ENCODE measurements at places on chromosomes 1 and 21.

DNA sequence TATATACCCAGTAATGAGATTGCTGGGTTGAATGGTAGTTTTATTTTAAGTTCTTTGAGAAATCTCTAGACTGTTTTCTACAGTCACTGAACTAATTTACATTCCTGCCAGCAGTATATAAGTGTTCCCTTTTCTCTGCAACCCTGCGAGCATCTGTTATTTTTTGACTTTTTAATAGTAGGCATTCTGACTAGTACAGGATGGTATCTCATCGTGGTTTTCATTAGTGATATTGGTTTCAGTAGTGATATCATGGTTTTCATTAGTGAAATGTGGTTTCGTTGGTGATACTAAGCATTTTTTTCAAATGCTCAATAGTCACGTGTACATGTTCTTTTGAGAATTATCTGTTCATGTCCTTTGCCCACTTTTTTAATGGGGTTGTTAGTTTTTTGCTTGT, 316.8 kb downstream of the PTBP2 start:
- DNase-seq, result no peak

GRCh38 chr1:165456861-165457260, 11.9 kb upstream of the RXRG start:
- DNase-seq, result no peak

DNA sequence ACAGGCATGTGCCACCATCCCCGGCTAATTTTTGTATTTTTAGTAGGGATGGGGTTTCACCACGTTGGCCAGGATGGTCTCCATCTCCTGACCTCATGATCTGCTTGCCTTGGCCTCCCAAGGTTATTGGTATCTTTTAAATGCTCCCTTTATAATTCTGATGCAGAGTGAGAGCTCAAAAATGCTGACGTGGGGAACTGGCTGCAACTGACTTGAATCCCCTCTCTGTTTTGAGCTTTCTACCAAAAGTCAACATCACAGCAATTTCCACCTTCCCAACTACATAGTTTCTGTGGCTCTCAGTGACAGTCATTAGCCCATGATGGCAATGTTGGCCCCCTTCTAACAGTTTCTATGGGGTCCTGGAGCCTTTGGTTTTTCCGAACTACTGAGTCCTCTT, 268.2 kb upstream of the FOXD3 start:
- no peak for DNase-seq

DNA sequence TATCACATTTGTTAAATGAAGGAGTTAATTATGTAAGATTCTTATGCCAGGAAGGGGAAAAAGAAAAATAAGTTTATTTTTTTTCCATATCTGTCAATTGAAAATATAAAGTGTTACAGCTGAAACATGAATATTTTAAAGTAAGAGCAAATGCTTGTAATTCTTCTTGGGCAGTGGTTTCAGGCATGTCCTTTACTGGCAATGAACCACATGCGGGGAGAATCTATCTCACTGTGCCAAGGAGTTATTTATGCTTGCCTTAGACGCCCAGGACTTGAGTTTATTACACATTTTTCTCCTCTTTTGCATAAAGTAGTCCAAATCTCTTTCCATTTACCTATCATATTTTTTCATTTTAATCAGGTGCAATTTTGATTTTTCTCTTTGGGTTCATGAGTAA, 207.8 kb upstream of the NRIP1 start:
- DNase-seq, result no peak

GRCh38 chr1:206075786-206076755, 23.1 kb downstream of the RHEX start:
- DNase-seq, result no peak

- DNase-seq, result no peak
These were observed 391.0 kb downstream of the OMA1 start for GRCh38 chr1:58155418-58156123.

DNA sequence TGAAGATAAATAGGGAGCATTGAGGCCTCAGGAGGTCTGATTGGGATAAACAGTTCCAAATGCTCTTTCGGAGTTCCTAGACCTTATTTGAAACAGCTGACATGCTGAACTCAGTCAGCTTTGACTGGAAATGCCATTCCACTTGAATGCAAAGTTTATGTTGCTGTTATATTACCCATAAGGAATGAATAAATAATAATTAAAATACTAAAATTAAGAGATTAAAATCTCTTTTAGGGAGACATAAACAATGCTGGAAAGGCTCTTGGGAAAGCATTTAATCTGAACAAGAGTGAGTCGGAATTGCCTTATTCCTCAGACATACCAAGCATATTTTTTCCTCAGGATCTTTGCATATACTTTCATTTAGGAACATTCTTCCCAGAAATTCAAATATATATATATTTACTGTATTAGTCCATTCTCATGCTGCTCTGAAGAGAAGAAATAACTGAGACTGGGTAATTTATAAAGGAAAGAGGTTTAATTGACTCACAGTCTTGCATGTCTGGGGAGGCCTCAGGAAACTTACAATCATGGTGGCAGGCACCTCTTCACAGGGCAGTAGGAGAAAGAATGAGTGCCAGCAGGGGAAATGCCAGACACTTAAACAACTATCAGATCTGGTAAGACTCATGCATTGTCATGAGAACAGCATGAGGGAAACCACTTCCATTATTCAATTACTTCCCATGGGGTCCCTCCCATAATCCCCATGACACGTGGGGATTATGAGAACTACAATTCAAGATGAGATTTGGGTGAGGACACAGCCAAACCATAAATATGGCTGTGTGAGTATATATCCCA, 318.2 kb upstream of the PLXNA2 start:
- DNase-seq, result no peak

GRCh38 chr1:43913666-43914360, 19.8 kb upstream of the ARTN start:
- no peak for DNase-seq

GRCh38 chr21:42594616-42595282, 58.7 kb upstream of the PDE9A start:
- DNase-seq, result no peak

- DNase-seq, result no peak
These were observed 171.7 kb downstream of the NFIA start for GRCh38 chr1:61253912-61254633.

DNA sequence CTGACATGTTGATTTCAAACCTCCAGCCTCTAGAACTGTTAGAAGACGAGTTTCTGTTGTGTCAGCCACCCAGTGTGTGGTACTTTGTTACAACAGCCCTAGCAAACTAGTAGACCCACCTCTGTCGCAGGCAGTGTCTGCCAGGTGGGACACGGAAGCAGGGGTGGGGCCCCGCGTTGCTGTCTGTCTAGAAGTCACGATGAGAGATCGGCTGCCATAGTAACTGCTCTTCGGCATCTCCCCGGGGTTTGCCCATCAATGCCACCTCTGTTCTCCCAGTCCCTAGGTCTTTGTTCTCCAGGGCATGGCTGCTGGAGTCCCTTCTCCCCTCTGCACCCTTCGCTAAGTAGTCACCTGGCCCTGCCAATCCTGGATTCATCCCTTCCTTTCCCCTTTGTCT, 15.2 kb upstream of the CLSTN1 start:
- DNase-seq, result no peak

DNA sequence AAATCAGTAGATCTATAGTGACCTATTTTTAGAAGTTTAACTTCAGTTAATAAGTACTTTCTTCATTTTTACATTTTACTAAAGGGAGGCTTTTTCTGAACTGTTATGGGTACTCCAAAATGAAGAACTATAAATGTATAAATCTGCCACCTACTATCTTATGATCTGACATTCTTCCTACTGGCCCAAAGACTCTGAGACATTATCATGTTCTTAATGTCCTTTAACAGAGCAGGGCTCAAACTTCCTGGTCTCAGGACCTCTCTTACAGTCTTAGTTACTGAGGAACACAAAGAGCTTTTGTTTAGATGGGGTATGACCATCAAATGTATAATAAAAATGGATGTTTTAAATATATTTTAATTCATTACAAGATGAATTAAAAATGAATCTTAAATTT, 8.9 kb downstream of the TRIM33 start:
- DNase-seq, result no peak

DNA sequence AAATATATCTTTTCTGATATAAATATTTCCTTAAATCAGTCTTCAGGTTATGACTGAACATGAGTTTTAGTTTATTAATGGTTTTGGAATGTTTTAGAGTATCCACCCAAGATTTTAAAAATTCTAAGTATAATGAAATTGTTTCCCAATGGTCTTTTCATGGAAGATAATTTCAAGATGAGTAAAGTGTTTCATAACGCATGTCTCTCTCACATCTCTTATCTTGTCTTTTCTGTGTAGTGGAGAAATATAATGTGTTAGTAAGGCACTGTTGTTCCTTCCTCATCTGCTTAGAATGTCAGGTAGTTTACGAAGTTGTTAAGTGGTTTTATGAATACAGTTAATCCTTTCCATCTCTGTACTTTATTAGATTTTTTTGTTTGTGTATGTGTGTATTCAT, 49.6 kb downstream of the PLA2G4A start:
- DNase-seq, result no peak

DNA sequence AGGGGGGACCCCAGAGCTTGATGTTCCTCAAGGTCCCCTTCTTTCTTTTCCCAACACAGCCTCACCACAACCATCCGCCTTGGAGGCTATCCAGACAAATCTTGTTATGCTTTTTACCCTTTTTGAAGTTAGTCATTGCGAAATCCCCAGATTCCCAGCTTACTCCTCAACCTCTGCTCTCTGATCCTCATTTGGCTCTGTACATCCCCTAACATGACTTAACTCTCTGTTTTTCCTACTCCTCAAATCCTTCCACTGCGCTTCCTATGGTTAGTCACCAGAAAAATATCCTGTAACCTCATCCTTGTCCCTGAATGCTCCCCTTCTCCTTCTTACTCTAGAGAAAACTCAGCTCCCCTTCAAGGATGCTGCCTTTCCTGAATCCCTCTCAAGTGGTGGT, 189.1 kb upstream of the POU3F1 start:
- DNase-seq, result no peak

DNA sequence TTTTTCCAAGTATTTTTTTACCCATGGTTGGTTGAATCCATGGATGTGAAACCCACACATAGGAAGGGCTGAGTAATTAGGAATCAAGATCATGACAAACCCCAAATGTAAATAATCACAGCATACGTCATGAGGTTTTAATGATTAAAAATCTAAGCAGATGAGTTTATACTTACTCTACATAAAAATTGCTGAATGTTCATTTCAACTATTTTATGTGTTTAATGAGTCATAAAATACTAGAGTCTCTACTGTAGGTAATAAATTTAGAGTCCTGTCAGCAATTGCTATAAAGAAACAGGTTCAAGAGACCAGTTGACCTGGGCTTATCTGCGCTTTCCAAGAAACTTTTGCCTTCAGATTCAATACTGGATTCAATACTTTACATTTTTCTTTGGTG, 18.2 kb downstream of the CTH start:
- DNase-seq, result no peak

GRCh38 chr1:32208891-32209328, at the start of gene DCDC2B:
Gene DCDC2B (plus strand): TSS chr1:32209089. CDS start chr1:32209094, 5 bp downstream.
- DNase-seq, result no peak

DNA sequence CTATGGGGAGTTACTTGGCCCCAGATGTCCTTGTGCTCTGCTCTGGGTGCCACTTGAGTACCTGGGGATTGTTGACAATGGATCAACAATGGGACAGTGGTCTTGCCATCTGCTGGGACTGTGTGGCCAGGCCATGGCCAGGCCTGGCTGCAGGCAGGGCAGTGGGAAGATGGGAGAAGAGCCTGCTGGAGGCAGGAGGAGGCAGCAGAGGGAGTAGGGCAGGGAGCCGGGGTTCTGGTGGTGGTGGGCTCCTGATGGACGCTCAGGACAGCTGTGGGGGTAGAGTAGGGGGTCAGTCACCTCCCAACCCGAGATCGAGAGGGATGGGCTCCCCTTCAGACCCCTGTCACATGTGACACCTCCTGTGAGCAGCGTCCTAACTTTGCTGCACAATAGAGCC, 81.0 kb downstream of the ARHGEF10L start:
- no peak for DNase-seq

- no peak for DNase-seq
These were observed 168.2 kb downstream of the DSCAM start for GRCh38 chr21:40678681-40679284.

- DNase-seq, result no peak
These were observed 37.8 kb upstream of the TLR5 start for GRCh38 chr1:223180731-223181321.

- no peak for DNase-seq
These were observed 902.9 kb downstream of the LTN1 start for GRCh38 chr21:28089599-28090441.

DNA sequence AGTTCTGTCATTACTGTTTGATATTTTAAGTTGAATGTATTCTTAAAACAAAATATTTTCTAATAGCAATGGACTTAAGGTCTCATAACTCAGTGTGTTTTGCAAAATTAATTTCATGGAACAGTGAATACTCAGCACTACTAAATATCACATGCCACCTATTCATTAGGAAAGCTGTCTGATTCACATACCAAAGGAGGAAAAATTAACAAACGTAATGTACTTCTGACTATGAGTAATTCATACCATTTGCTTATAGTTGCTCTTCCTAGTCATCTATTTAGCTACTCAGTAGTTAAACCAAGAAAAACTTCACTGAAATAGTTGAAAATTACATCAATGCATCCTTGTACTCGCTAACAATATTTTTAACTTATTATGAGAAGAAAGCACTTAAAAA, 35.2 kb downstream of the TP53BP2 start:
- no peak for DNase-seq
